Retina (tissue), 1 donor: ENCODE measurements at places on chromosomes 2 and 18.
A peak's percentile ranks its signal among the peaks of the same experiment; 100 is the strongest.

- no peak for DNase-seq
Measured at GRCh38 chr18:8260319-8260718, 348.9 kb upstream of the RAB12 start.

DNA sequence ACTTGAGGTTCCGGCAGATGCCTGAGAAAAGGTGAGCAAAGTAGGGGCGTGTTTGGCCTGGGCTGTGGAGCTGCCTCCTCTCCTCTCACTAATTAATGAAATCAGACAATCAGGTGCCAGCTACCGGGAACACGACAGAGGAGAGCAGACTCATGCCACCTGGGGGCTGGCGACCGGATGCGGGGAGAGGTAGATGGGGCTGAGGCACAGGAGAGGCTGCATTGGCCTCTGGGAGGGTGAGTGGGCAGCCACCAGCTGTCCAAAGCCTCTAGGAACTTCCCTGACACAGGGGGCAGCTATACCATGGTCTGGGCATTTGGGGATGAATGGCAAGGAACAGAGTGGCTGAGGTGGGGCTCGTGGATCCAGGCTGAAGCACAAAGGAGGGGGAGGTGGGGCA is 25.0 kb downstream of the FBXO41 start:
- DNase-seq, result no peak

DNA sequence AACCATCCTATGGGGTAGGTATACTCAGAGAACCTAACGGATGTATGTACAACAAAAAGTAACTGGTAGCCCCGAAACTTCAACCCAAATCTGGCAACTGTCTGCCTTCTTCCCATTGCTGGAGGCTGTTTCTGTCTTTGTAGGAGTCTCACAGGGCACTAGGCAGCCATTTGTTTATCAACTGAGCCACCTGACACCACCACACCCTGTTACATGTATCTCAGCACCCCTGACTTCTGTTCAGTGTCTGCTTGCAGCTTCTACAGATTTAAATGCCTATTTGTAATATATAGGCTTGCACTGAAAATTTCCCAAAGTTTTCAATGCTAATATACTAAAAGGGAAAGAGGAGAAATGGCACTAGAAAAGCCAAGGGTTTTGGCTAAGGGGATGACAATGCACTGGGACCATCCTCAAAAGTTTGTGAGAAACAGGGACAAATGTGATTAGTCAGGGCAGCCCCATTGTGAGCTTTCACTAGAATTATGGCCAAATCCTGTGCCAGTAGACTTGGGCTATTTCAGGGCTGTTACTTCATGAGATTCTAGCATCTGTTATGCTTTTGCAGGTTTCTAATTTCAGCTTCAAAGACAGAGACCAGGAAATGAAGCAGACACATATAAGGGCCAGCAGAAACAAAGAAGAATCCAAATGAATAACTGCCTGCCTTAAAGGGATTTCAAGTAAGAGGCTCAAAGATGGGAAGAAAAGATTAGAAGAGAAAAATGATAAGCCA is 103.3 kb downstream of the MYO5B start:
- no peak for DNase-seq

DNA sequence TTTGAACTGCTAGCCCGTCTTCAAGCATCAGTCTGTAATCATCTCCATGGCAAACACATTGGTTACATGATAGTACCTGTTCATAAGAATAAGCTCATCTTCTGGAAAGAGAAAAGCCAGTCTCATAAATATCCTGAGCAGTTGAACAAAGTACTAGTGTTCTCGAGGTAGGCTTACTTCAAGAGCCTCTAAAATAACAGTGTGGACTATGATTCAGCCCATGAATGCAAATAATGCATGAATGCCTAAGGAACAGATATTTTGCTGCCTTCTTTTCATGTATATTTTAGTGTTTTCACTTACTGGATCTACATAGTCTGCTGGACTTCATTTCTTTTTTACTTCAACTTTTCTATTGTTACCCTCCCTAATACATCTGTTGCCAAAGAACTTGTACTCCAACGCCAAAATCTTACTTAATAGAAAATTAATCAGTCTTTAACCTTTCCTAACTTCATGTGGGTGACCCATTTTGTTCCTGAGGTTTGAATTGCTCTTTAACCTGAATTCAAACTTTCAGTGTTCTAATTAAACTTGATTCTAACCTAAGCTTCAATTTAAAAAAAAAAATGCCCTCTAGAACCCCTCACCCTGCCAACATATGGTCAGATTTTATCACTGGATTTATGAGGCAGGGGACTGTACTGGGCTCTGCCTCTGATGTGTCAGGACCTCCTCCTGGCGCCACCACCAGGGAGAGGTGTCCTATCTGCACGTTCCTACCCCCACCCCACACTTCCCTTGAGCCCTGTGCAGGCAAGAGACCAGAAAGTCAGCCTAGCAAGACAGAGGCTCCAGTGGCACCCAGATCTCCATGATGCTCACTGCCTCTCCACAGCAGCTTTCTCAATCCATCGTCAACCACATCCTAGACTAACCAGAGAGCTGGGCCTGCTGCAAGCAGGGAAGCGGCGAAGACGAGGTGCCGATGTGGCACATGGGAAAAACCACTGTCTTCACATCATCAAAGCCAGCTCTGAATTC is 264.7 kb upstream of the ID2 start:
- no peak for DNase-seq

DNA sequence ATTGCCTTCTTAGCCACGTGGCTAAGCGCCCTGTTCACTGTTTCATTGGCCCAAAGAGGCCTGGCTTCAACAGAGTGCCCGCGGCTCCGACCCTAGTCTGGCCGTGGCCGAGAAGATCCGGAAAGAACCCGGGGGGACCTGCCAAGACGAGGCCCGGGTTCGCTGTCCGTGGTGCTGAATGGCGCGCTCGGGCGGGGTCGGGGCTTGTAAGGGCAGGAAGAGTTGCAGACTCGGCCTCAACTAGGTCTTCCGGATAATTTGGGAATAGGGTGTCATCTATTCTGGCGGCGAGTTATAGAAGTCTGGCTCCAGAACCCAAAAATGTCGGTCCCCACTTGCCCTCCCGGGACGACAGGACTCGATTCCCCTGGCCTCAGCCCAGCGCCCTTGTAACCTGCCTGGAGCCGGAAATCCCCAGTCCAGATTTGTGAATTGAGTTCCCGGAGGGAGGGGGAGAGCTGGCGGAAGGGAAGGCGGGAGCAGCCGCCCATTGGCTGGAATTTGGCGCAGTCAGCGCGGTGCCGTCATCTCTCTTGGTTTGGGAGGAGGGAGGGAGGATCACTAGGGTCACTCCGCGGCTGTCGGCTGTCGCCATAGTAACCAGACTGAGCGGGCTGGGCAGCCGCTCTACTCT is 3.5 kb downstream of the CDK5R2 start:
- peak; percentile 98 for DNase-seq

- DNase-seq, result no peak
Measured at GRCh38 chr2:12672711-12673315, 43.9 kb upstream of the TRIB2 start.

DNA sequence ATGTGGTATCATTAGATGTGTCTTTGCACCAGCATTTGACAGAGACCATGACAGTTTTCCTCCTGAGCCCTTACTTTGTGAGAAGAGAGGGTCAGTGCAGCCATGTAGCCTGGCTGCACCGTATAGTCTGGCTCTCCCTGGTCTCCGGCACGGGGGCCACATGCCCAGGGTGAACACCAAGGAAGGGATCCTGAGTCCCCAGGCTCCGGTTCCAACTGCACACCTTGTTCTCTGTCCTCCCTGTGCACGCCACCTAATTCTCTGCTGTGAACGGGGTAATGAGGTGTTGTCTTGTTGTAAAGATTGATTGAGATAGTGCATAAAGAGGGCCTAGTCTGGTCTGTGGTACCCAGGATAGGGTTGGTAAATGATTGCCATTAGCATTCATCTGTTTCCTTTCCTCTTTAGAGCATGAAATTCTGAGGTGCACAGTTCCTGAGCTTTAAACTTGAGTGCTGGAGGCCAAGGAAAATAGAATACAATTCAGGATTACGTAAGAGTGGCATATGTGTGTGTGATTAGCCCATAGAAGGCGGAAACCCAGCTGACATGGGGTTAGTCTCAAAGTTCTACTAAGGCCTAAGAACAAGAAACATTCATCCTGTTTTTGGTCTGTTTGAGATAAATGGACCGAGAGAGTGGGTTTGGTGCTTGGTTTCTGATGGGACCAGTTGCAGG is 55.5 kb downstream of the NCK2 start:
- DNase-seq, result no peak

DNA sequence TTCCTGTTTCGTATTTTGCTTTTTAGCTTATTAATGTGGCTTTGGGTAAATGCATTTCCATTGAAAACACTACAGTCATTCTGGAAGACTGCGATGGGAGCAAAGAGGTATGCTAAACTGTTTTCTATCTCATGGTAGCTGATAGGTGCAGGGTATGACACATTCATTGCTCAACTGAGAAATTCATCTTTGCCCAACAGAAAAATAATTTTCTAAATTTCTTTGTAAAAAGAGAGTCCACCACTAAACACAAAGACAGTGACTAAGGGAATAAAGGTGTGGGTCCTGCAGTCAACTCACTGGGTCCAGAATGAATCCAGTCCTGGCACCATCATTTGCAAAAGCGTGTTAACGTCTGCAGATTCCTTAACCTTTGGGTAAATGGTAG is 19.9 kb downstream of the ERMN start:
- DNase-seq, result no peak

GRCh38 chr18:63730773-63731172 is 28.0 kb downstream of the SERPINB11 start:
- DNase-seq, result no peak

GRCh38 chr18:21183670-21184069 is 58.4 kb upstream of the GREB1L start:
- DNase-seq, result no peak

DNA sequence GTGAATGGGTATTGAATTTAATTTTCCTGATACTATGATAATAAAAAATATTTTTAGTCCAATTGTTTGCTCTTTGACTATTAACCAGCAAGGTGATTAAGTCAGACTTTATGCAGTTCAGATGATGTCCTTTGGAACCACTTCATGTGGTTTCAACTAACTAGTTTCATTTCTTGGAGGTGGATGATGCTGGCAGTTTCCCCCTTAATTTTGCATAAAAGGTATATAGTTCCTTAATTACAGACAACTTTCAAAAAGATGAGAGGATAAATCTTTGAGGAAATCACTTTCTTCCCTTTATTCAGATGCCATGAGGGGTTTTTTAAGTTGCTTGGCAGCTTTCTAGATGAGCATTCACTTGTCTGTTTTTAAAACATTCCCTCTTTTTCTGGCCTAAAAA is 223.1 kb downstream of the PHLPP1 start:
- DNase-seq, result no peak

DNA sequence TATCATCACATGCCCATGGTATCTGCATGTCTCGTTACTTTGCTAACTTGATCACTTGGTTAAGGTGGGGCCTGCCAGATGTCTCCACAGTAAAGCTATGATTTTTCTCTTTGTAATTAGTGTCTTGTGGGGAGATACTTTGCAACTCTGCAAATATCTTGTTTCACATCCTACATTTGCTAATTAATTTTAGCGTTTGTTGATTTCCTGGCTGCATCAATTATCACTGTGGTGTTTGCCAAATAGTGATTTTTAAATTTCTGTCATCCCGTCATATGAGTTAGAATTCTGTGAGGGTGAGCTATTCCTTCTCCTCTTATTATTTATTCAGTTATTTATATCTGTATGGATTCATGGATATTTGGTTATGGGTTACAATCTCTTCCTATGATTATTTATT is 161.4 kb downstream of the FMNL2 start:
- DNase-seq, result no peak

GRCh38 chr2:86622519-86623042 is 1.1 kb downstream of the RNF103 start:
- DNase-seq, result peak; percentile 82

GRCh38 chr2:72415781-72416475 is 268.3 kb upstream of the CYP26B1 start:
- DNase-seq, result no peak

DNA sequence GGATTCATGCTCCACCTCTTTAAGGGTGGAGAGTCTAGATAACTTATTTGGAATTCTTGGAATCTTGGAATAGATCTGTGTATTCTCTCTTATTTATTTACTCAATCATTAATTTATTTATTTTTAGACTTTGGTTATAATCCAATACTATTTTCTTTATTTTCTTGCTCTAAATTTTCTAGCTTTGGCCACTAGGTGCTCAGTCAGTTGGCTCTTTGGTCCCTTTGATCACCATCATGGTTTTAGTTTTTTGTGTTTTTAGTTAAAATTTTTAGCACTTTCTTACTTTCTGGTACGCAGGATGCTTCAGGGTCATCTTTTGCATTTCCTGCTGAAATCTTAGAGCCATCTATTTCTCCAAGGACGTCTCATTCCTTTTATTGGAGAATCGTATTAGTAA is 5.2 kb upstream of the PLEK start:
- no peak for DNase-seq

DNA sequence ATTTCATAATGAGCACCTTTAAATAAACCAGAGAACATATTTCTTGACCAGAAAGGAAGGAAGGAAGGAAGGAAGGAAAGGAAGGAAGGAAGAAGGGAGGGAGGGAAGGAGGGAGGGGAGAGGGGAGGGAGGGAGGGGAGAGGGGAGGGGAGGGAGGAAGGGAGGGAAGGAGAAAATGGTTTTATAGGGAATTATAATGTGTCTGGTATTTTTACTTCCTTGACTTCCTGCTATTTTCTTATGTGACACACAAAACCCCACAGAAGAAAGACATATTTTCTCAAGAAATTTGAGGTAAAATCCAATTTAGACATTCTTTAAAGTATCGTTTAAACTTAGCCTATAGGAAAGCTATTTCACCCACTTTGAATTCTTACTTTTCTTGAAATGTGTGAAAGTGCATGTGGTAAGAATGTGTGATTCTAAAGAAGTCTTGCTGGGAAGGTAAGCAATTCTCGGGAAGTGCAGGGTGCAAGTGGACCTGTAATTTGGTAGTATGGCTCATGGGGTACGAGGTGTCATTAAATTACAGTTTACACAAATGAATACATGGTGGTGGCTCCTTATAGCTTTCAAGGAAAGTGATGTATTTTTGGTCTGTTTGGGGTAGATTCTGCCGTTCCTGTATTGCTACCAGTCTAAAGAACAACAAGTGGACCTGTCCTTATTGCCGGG is 18.0 kb downstream of the RNF125 start:
- no peak for DNase-seq

DNA sequence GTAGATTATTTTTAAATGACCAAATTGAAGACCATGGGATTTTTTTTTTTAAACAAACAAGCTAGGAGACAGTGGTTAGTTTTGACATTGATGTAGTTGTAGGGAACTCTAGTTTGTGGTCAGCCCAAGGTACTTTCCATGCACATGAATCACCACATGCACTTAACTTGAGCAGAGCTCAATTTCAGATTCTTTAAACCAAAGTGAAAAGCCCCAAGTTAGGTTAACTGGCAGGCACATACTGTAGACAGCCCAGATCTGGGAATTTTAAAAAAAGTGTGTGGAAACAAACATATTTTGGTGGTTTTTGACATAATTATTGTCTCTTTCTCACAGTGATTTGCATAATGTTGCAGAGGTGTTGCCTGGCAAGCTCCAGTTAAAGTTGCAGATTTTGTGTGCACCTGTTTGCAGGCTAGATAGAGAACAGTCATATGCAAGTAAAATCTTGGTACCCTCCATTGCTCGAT is 88.4 kb downstream of the BCL2L11 start:
- DNase-seq, result no peak

- DNase-seq, result no peak
Measured at GRCh38 chr2:235378944-235379343, 114.9 kb upstream of the AGAP1 start.
